Pons (tissue), 1 donor: ENCODE measurements at places on chromosomes 4 and X.

- no peak for DNase-seq
These were observed 40.4 kb downstream of the MAP7D3 start for GRCh38 chrX:136210806-136211205.

DNA sequence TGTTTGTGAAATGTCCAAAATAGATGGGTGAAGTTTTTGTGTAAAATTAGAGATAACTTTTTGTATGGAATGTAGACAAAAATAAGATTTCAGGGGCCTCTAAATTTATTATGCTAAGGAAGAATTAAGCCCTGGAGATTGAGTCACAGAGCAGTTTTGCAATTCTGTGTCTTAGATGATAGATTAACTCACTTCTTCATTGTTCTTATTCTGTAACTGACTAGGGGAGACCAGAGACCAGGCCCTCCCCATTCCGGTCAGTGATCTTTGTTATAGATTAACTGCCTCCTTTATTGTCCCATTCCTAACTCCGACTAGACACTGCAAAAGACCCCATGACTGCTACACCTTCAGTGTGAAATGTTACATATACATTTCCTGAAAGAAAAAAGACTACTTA lies 238.4 kb upstream of the TAPT1 start:
- DNase-seq = no peak

GRCh38 chr4:70739496-70740337 lies 18.0 kb downstream of the RUFY3 start:
- DNase-seq = no peak

GRCh38 chr4:6470502-6471306 lies 1.7 kb downstream of the PPP2R2C start:
- DNase-seq = no peak

- no peak for DNase-seq
These were observed 52.8 kb downstream of the PRDM5 start for GRCh38 chr4:120869613-120870278.

GRCh38 chr4:26151615-26152014 lies 169.2 kb upstream of the RBPJ start:
- no peak for DNase-seq

GRCh38 chr4:121050300-121050699 lies 22.0 kb downstream of the NDNF start:
- no peak for DNase-seq

DNA sequence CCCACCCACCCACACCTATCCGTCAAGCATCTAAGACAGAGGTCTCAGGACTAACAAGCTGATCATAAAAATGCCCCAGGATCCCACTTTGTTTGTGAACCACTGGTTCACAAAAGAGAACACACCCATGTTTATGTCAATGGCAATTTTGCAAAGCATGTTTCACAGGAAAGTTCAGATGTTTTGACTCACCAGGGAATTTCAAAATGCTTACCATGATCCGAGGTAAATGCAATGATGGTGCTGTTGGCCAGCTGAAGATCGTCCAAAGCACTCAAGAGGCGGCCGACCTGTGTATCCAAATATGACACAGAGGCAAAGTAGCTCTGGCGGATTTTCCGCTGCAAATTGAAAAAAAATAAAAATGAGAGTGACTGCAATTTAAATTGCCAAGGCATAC lies 15.0 kb downstream of the IDS start:
- DNase-seq = no peak

DNA sequence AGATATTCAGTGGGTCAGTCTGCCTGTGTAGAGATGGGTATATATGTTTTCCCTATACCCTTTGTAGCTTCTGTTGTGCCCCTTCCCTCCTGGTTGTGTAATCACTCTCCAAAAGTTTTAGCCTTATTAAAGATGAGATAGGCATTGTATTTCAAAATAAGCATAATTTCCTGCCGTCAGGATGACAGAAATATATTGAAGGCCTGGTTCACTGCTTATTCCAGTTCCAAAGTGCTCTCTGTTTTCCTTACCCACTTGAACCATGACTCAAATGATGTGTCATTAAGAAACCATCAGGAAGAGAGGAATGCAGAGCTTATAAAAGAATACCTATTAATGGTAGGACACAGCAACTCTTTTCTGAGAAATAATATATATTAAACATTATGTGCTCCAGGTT lies 178.5 kb downstream of the GABRB1 start:
- no peak for DNase-seq

- no peak for DNase-seq
These were observed 220.7 kb upstream of the CASK start for GRCh38 chrX:42143866-42144592.

- DNase-seq = no peak
These were observed 41.0 kb upstream of the KLHL34 start for GRCh38 chrX:21699136-21699535.

GRCh38 chrX:118525174-118525730 lies 29.6 kb downstream of the DOCK11 start:
- no peak for DNase-seq

DNA sequence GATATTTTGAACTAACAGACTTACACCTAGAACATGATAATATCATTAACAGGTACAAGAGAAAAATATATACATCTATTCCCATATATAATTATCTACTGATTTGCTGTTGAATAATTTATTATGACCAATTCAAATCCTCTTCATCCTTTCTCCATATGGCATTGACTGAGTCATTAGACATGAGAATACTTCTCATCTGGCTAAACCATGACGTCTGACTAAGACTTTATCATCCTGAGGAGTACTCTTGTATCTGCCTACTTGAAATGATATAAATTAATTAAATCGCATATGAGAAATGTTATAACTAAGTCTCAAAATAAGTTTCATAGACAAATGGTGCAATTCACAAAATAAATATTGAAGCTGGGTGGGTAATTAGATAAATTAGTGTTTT lies 67.4 kb downstream of the EMCN start:
- DNase-seq = no peak

DNA sequence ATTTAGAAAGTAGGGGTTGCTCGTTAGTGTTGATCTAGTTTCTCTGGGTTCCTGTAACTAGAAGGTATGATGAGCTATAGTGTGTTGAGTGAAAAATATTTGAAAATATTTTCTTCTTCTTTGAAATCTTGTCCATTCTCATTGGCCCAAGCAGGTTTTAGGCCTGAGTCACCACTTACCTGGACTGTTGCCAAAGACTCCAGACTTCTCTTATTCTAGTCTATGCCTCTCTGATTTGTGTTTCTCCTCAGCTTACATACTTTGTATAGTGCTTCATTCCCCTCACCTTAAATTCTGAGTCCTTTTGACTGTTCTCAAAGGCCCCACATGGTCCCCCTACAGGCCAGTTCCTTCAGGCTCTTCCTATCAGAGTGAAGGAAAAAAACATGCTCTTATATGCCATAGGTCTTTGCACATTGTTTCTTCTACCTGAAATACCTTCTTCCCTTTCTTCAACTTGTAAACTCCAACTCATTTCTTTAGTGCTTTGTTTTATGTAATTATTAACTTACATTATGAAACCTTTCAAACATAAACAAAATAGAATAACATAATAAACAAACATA lies 258.2 kb downstream of the PPP1R2C start:
- DNase-seq = no peak
